Cardiac muscle cell (in vitro differentiated cells and primary cell): ENCODE measurements at places on chromosomes 2 and 18. TPM values are rescaled to one million over a fixed set of nuclear protein-coding genes. Genes with fewer than 3 reads are reported as not detected.

DNA sequence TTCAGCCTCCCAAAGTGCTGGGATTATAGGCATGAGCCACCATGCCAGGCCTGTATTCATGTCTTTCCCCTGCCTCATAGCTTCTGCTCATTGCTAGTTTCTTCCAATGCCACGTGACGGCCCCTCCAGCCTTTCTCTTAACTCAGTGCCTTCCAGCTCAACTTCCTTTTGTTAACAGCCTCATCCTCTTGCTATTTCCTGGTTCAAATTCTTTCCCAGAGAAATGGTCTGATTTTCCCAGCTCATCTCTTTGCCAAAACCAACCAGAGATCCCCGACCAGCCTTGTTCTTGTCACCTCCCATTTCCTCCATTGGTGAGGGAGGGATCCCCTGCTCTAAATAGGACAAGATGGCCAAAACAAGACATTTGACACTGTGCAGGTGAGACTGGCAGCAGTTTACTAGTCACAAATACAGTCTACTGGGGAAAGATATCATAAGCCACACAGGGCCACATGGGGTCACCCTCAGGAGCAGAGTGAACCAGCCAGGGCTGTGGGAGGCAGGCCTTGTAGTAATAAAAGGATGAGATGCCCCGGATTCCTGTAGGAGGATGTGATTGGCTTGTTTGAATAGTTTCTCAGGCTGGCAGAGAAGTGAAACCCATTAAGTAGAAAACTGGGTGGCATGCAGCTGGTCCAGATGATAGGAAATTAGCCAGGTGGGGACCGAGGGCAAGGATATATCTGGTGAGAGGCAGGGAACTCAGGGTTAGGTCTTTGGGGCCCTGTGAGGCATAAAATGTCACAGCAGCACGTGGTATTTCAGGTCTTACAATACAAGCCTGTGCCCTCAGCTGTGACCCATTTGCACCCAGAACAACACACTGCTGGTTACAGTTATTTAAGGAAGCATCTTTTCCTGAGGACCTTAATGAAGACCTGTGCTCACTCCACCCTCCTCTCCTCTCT is 6.4 kb downstream of the CD207 start:
- DNase-seq = no peak

GRCh38 chr2:49753344-49753985 is 599.1 kb upstream of the FSHR start:
- peak; percentile 21 for DNase-seq

- DNase-seq = no peak
Measured at GRCh38 chr2:239609162-239609561, 208.3 kb upstream of the HDAC4 start.

DNA sequence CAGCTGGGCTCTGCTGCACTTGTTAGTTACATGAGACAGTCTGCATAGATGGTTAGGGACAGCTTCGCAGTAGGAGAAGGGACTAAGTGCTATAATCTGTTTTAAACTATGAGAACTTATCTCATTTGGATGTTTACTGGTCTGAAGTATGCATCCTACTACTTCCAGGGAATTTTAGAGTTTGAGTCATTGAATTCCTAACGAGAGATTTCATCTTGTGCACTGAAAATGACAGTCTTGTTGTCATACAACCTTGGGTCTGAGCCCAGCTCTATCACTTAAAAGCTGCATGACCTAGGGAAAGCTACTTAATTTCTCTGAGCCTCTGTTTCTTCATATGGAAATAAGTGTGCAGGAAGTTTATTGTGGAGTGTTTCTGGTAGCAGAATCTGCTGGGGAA is 78.4 kb downstream of the TRIM43 start:
- DNase-seq = no peak

Gene IL18RAP
- total RNA-seq = 0.09 TPM in 1 of 2 replicates, not detected in the other

Gene USP37
- total RNA-seq = 14.3 and 16.5 TPM in 2 replicates
